ENCODE measurements at places on chromosomes 16 and 17. TPM values are rescaled to one million over a fixed set of nuclear protein-coding genes. Genes with fewer than 3 reads are reported as not detected.
A peak's percentile ranks its signal among the peaks of the same experiment; 100 is the strongest.

- no peak for DNase-seq
These were observed 69.1 kb downstream of the RPTOR start for GRCh38 chr17:80613732-80614071.

DNA sequence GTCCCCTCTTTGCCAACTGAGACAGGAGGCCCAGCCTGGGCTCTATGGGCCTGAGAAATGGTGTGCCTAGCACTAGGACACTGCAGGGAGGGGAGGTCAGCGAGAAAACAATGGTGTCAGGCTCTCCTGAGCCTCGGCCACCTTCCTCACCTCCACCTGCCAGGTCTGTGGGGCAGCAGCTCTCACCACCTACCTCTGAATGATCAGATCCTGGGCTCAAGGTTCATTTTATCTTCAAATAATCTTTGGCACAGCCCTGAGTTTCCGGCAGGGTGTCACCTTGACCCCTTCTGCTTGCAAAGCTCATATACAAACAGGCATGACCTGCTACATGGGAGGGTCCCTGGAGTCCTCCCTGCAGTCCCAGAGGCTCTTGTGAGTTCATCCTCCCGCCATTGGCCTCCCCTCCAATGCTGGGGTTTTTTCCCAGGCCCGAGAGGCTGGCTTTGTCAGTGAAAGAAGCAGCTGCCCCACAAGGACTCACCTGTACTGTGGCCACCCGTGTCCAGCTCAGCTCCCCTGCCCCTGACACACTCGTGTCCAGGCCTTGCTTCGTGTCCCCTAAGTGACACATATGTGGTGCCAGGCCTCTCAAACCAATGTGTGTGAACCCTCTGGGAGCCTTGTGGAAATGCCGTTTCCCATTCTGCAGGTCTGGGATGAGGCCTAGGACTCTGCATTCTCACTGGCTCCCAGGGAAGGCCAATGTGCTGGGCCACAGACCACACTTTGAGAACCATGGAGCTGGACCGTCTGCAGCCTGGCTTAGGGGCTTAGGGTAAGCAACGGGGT, 176.8 kb upstream of the CIBAR2 start:
- DNase-seq: no peak

GRCh38 chr17:74502861-74503260, 28.4 kb downstream of the CD300LB start:
- DNase-seq: no peak

DNA sequence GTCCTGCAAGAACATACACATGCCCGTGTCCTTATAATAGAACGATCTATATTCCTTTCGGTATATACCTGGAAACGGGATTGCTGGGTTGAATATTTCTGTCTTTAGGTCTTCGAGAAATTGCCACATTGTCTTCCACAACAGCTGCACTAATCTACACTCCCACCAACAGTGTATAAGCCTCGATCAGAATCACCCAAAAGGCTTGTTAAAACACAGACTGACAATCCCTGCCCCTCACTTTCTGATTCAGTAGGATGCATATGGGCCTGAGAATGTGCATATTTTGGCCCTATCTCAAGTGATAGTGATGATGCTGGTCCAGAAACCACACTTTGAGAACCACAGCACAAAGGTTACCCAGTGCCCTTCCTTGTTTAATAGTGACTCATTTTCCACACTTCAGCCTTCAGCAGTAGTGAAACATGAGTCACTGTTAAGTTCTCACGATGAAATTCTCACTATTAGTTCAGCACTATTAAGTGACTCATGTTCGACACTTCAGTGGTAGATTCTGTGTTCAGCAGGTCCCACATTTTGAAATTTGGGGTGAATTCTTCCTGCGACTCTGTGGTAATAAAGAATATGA, 215.6 kb downstream of the GRIN2A start:
- DNase-seq: no peak

DNA sequence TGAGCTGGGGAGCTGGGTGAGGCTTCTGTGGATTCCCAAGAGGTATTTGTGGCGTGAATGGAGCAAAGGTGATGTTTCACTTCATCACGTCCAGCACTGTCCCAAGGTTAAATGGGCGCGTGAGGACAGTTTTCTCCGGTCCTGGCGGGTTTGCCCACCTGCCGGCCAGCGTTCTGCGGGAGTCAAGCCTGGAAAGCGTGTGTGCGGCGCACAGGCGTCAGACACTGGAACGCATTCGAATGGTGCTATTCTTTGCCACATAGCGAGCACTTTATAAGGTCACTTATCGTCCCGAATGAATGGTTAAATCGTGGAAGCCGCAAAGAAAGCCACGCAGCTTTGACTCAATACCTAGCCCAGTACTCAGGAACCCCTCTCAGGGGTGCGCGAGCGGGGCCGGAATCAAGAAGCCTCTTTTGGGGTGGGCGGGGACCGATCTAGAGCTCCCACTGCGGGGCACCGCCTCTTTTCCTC, 446 bp upstream of the PSMD11 start:
- DNase-seq: no peak

DNA sequence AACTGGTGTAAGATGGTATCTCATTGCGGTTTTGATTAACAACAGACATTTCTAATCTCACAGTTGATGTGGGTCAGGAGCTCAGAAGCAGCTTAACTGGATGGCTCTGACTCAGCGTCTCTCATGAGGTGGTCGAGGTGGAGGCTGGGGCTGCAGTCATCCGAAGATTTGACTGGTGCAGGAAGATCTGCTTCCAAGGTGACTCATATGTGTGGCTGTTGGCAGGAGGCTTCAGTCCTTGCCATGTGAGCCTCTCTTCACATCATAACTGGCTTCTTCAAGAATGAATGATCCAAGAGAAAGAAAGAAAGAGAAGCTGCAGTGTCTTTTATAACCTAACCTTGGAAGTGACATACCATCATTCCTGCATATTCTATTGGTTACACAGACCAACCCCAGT, 376.1 kb downstream of the SEC14L1 start:
- no peak for DNase-seq

GRCh38 chr17:80219013-80219762, 945 bp downstream of the SGSH start:
- peak; percentile 80 for DNase-seq

The IRX3 gene
- 9.8 TPM for total RNA-seq
